ENCODE measurements at places on chromosomes 2 and 18.

GRCh38 chr2:176650838-176651555 is 381.8 kb downstream of the MTX2 start:
- DNase-seq: no peak

DNA sequence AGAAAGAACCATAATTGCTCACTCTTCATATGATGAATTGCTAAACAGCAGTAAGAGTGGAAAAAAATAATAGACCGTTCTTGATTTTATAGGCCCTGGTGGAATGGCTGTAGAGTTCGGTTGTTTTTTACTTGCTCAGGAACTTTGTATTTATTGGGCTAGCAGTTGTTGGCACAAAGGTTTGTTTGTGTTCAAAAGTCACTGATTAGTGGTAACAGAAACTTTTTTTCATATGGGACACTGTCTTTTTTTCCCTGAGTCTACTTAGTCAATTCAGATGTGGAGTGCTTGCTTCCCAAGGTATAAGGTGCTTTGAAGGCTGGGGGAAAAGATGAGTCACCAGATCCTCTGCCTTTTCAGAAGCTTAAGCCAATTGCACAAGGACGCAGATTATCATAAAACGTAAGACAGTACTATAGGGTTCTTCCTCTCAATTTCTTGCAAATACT is 25.8 kb downstream of the PHLPP1 start:
- no peak for DNase-seq

DNA sequence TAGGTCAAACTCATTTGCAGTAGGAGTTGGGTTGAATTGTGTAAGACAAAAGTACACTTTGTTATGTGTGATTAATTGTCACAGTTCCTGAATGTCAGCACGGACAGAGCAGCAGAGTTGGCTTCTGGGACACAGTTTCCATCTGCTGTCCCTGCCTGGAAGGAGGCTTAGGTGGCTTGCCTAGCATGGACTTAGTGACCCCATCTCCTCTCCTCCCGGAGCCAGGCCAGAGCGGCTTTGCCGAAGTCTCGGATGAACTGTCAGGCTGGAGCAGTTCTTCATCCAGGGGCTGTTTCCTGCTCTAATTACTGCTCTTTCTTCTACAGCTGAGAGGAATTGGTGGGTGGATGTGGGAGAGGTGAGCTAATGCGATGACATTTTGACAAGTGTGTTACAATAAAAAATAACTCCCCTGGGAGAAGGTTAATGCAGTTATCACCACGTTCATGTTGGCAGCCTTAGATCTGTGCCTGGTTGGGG is 102.0 kb downstream of the SH3RF3 start:
- no peak for DNase-seq

- no peak for DNase-seq
Measured at GRCh38 chr2:67309281-67309680, 87.9 kb upstream of the ETAA1 start.

- peak; percentile 42 for DNase-seq
Measured at GRCh38 chr2:39728941-39729351, 50.1 kb downstream of the THUMPD2 start.

DNA sequence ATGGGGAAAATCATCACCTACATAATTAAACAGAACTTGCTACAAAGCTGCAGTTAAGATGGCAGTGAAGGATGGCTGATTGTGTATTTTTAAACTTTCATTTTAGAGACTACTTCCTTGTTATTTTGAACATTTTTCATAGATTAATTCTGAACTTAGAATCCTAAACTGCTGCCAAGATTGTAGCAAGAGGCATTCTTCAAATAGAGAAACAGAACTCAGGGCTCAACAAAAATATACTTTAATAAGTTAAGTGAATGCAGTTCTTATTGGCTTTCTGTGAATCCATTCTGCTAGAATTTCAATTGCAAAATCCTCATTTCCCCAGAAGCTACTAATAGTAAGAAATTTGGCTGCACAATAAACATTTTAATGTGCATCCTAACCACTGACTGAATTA is 160.3 kb downstream of the L3MBTL4 start:
- DNase-seq: no peak

Measured in HTR-8/SVneo (cell line).